GDM1 (cell line): ENCODE measurements at places on chromosomes 7 and 10.

DNA sequence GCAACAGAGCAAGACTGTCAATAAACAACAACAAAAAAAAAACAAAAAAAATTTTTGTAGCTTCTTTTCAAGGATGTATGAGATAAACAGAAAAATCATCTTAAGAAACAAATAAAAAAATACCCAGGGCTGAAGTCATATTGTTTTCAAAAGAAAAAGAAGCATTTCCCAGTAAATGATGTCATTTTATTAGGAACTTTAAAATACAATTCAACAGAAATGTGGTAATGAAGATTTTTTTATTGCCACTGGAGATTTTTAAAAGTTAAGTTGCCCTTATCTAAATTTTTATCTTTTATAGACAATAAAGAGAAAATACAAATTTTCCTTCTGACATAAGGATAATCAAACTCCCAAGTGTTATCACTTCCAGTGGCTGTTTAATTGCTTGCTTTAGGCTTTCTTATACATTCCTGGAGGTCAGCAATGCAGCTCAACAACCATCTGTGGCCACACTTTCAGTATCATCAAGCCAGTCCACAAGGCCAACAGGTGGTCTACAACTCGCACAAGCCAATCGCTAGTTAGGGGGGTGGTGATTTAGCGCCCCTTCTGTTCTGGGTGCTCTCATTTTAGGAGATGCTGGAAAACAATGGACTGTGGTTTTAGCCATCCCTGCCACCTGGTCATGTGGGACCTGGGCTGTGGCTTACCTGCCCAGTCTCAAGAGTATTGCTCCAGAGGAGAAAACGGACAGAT is 10.8 kb downstream of the SEPHS1 start:
- no peak for DNase-seq

DNA sequence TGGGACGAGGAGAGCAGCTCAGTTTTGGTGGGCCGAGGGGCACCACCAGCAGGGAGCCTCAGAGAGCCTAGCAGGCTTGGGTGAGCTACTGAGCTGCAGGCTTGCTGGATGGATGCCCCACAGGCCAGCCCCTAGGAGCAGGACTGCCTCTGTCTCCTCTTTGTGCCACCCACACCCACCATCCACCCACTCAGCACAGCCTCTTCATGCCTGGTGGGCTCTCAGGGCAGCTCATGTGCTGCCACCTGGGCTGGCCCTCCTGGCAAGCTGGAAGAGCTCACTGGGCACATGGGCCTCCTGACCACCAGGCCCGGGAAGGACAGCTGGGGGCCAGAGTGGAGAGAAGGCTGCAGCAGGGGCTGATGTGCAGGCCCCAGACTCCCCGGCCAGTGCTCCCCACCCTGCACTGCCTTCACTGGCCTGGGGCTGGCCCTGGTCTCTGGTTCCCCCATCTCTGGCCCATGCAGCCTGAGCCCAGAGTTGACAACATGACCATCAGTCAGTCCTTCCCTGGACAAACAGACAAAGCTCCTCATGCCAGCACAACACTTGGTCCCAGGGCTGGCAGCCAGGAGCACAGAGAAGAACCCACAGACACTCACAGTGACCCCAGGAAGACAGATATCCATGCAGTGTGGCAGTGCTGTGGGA is 8.2 kb downstream of the RASGEF1A start:
- no peak for DNase-seq

DNA sequence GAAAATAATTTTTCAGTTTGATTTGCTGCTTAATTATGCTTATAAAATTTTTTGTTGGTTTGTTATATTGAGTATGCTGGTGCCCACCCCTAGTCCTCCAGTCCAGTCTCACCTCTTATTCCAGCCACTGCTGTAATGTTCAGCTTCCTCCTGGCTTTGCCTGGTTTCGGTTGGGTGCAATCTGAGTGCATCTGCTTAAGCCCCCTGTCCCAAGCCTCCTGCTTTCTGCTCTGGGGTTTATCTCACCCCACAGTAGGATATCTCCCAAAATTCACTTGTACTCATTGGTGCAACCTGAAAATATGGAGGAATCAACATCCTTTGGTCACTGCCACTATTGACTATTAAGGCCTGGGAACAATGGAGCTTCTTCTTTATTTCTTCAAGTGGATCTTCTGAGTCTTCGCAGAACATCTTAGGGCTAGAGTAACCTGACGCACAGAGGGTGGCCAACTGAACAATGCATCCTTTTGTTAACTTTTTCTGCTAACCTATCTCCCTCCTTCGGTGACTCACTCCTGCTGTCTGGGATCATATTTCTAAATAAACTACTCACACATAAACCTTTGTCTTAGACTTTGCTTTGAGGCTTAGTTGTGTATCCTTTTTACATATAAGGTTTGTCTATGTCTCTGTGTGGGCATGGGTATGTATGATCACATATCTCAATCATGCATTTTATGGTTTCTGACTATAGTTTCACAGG is 19.1 kb upstream of the SOSTDC1 start:
- no peak for DNase-seq

DNA sequence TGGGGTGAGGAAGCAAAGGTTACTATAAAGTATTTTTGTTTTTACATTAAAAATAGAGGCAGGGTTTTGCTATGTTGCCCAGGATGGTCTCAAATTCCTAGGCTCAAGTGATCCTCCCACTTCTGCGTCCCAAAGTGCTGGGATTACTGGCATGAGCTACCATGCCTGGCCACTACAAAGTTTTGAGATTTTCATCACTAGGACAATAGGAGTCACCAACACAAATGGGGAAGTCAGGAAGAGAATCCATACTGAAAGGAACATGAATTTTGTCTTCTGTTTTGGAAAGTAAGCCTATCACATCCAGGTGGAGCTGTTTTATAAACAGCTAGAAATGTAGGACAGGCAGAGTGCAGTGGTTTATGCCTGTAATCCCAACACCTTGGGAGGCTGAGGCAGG is 20.0 kb upstream of the CAPZA2 start:
- DNase-seq, result no peak

- no peak for DNase-seq
Observed at GRCh38 chr10:117546581-117547015, 4.1 kb downstream of the EMX2 start.

DNA sequence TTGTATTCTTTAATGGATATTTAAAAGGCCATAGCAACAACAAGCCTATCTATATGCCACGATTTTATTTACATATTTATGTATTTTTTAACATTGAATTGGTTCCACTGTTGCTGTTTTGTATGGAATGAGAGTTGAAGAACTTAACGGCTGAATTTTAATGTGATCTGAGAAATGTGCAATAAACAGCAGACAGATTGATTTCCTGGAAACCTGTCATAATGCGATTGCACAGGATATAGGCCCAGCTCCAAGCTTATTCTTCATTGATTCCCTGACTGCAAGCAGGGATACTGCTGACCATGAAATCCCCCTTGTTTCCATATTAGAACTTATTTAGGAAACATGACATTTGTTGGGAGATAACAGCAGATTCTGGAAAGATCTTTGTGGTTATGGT is 195.6 kb downstream of the KCND2 start:
- DNase-seq, result no peak

DNA sequence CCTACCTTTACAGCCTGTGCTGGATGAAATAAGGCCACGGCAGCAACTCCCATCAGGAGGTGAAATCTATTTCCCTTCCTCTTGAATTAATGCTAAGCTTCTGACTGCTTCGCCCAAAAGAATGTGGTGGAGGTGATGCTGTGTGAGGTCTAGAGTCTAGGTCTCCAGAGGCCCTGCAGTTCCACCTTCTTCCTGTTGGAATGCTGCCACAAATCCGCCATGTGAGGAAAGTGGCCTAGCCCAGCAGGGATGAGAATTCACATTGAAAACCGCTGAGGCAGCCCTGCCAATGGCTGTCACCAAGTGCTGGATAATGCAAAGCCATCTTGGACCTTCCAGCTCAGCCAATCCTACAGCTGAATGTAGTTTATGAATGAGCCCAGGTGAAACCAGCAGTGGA is 28.0 kb downstream of the RHOBTB1 start:
- DNase-seq, result no peak

GRCh38 chr7:124183649-124184048 is 150.8 kb upstream of the TMEM229A start:
- DNase-seq, result no peak

GRCh38 chr10:122243550-122243949 is 27.5 kb upstream of the BTBD16 start:
- no peak for DNase-seq

GRCh38 chr7:130154501-130155317 is 50.5 kb downstream of the TMEM209 start:
- no peak for DNase-seq

GRCh38 chr7:947391-948210 is 6.9 kb downstream of the ADAP1 start:
- no peak for DNase-seq
